SK-N-SH (cell line): ENCODE measurements at places on chromosomes 6 and 20. TPM values are rescaled to one million over a fixed set of nuclear protein-coding genes. Genes with fewer than 3 reads are reported as not detected.
A peak's percentile ranks its signal among the peaks of the same experiment; 100 is the strongest.

DNA sequence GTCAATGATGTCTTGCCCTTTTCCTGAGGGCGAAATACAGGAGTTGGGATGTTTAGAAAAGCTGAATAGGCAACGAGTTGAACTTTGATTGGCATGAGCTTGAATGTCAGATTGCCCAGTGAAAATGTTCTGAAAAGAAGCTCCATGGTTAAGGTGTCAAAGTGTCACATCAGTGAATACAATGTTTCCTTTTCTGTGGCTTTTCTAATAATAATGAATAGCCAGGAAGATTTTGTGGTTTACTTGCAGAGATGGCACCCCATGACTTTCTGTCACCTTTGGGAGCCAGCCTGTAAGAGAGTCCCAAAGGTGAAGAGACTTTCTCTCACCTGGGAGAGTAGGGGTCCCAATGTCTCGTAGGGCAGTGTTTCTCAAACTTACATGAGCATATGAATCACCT lies 119.2 kb downstream of the KCNQ5 start:
- DNase-seq, result no peak

DNA sequence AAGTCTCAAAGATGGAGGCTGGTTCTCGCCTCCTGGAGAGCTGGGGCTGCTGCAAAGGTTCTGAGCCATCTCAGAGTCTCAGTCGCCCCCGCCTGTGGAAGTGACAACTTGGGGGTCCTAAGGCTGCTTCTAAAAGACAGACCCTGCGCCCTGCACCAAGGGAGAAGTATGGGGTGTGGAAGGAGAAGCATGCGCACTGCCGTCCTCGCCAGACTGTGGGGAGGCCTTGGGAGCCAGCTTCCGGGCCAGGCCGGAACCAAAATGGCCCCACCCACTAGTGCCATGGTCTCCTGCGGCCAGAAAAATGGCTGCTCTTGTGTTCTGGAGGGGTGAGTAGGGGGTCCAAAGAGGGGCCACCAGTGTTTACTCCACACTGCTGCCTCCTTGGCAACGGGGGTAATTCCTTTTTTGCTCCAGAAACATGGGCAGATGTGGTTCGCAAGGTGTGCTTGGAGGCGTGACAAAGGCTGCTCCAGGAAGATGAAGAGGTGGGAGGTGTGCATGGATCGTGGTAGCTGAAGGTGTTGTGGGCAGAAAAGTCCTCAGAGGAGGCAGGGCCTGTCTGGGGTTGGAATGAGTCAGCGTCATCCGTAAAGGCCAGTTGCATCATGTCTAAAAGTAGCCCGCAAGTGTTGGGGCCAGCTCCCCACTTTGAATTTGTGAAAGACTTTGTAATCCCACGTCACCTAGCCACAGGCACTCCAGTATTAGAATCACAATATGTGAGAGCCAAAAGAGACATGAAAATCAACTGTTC lies 329.8 kb upstream of the SOX4 start:
- no peak for DNase-seq

- peak; percentile 20 for DNase-seq
Observed at GRCh38 chr6:77650098-77650663, 2.7 kb upstream of the MEI4 start.

DNA sequence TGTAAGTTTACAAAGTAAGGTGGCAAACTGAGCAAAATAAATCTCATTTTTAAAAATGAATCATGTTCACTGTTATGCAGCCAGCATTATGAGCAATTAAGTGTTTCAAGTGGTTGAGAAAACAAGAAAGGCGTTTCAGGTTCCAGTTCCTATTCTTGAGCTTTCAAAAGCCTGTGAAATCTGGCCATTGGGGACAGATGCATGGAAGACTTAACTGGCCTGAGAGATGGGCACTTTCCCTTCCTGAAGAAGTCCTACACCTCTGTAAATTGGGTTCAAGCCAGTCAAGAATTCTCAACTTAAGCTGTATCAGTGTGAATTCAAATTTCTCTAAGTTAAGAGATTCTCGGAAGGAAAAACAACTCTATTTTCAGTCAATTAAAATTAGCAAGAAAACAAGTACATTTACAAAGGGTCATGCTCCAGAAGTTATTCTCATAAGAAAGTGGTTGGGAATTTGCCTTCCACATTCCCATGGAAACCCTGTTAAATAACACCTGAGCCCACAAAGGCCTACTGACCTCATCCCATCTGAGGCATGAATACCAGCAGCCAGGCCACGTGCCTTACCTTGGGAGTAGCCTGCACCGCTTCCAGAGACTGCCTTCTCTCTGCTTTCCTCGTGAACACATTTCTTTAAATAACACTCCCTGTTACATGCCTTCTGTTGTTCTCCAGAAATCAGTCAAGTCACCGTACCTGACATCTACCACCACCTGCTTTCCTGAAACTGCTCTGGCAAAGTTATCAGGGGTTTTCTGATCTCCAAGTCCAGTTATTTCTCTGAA lies 19.4 kb downstream of the MAP3K5 start:
- DNase-seq, result no peak

- DNase-seq, result no peak
Observed at GRCh38 chr6:55836945-55837344, 38.4 kb downstream of the BMP5 start.

The CEP43 gene
- 7.5 and 9.7 TPM in 2 replicates for polyA plus RNA-seq

The BPIFB1 gene
- not detected in 2 replicates for polyA plus RNA-seq

The PPP1R16B gene
- polyA plus RNA-seq, result 0.28 and 0.91 TPM in 2 replicates

- DNase-seq, result peak; percentile 34
Observed at GRCh38 chr6:117976030-117976651, 69.1 kb downstream of the SLC35F1 start.

The UNC93A gene
- not detected in 2 replicates for polyA plus RNA-seq

- DNase-seq, result no peak
Observed at GRCh38 chr6:129859524-129859923, 1.6 kb downstream of the TMEM244 start.

DNA sequence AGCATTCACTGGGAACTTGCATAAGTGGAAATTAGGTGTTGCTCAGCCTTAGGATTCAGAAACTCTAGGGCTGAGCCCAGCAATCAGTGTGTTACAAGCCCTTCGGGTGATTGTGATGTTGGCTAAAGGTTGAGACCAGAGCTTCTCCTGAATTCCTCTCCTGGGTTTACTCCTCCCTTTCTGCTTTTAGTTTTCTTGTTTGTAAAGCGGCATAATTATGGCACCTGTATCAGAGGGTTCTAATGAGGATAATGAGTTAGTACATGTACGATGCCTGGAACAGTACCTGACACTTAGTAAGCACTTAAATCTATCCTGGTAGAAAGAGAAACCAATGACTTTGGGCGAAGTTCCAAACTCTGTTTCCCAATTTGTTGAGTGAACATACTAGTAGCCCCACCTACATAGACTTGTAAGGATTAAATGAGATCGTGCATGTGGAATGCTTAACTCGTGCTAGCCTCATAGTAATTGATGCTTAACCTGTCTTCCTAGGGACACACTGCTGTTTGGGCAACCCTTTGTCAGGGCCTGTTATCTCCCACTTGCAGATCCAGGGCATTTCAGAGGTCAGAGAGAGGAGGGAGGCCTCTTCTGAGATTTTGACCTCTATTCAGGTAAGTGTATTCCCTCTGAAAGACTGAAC lies 932 bp upstream of the EZR start:
- DNase-seq, result no peak

The ENPP3 gene
- polyA plus RNA-seq, result not detected in 2 replicates

GRCh38 chr6:25233226-25233625 lies 45.9 kb upstream of the CARMIL1 start:
- no peak for DNase-seq

The OR2J3 gene
- polyA plus RNA-seq, result not detected in 2 replicates
